ENCODE measurements at places on chromosomes 5 and 9. TPM values are rescaled to one million over a fixed set of nuclear protein-coding genes. Genes with fewer than 3 reads are reported as not detected.

The ENHO gene
- 3.2 TPM for polyA plus RNA-seq

The ITGA2 gene
- 0.50 TPM for polyA plus RNA-seq

The KIF27 gene
- polyA plus RNA-seq: 0.75 TPM

The NR6A1 gene
- 0.57 TPM for polyA plus RNA-seq

The CTSL gene
- 150 TPM for polyA plus RNA-seq

The FOXD4 gene
- polyA plus RNA-seq: 0.14 TPM

The SLC34A3 gene
- polyA plus RNA-seq: not detected

The SNAPC4 gene
- 3.7 TPM for polyA plus RNA-seq

The DMRT3 gene
- not detected for polyA plus RNA-seq

The C9orf153 gene
- polyA plus RNA-seq: 0.18 TPM

The SV2C gene
- polyA plus RNA-seq: 0.02 TPM

The CMYA5 gene
- 341 TPM for polyA plus RNA-seq

The ZBED3 gene
- 5.7 TPM for polyA plus RNA-seq

The RLN1 gene
- 0.16 TPM for polyA plus RNA-seq
